ENCODE measurements at places on chromosomes 5 and 9.

DNA sequence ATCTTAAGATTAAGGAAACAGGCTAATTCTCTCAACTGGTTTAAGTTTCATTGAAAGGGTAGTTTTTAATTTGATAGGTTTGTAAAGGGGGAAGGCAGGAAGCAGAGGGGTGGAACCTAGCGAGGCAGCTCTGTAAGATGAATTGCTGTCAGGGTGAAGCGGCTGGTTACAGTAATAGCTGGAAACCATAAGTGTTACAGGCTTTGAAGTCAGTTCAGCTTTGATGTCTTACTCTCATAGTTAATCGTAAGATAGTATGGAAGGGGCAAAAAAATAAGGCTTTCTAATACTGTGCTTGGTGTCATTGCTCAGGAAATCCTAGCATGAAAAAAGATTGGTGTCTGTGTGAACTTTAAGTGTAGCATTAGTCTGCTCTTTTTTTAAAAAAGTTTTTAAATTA, 20.3 kb downstream of the POU5F2 start:
- DNase-seq = no peak

GRCh38 chr5:586751-587285, 25.3 kb upstream of the CEP72 start:
- DNase-seq = no peak

DNA sequence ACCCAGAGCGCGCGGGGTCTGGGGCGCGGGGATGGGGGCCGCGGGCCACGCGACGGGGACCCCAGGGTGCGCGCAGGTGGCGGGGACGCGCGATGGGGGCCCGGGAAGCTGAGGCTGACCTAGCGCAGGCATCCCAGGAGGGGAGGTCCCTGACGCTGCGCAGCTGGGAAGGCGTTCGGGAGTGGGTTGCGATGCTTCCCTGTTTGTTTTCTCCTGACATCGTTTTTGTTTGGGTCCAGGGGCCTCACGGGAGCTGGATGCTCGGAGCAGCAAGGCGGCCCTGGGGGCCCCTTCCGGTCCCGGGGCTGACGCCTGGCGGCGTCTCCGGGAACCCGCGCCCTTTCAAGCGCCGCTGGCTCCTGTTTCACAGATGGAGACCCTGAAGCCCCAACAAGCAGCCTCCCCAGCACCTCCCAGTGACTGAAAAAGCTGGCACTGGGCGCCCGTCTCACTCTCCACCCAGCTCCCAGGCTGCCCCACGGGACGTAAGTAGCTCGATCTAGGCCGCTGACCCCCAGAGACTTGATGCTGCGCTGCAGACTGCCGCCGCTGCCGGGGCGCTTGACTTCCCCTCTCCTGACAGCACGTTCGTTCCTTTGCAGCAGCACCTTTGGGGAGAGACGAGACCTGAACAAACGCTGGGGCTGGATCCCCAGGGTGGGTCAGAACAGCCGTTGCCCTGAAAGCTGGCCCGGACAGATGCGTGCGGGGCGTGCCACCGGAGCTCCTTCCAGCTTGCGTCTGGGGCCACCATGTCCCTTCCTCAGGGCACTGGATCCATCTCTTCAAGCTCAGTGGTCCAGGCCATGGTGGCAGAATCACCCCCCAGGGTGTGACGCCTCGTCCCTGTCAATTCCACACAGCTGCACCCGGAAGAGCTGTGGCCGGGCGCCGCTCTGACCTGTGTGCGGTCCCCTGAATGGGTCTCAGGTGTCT, 593 bp downstream of the BRD3OS start:
- no peak for DNase-seq

DNA sequence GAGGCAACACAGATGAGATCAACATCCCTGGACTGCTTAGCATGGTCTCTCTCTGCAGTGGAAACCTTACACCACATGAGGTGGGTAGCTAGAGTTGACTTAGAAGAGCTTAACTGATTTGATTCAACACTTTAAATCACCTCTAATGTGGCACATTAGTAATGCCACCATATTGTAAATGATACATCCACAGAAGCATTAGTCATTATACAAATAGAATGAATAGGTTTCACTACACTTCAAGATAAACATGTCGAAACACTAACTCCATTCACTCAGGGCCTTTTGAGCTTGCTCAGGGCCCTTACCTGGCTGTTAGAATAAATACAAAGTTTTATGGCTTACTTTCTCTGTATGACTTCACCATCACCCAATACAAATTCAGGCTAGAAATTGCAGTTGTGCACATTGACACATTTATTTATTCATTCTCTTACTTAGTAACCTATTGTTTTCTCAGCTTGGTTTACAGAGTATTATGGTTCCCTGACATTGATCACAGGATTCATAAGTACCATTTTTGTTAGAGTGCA, 9.3 kb upstream of the SMAD5 start:
- no peak for DNase-seq

DNA sequence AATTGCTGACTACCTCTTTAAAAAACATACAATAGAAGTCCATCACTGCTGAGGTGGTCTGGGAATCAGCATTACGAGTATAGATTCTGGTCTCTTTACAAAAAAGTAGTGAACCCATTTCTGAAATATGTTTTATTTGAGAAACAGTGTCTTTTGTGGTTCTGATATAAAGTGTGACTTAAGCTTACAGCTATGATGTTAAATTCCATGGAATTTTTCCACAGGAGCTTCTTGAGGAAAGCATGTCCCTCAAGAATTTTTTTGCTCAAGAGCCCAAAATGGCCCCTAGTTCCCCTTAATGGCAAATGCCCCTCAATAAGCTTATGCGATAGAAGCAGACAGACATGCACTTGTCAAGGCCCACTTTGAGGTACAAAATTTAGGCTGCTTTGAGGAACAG, 265.7 kb downstream of the FAM170A start:
- DNase-seq = no peak

DNA sequence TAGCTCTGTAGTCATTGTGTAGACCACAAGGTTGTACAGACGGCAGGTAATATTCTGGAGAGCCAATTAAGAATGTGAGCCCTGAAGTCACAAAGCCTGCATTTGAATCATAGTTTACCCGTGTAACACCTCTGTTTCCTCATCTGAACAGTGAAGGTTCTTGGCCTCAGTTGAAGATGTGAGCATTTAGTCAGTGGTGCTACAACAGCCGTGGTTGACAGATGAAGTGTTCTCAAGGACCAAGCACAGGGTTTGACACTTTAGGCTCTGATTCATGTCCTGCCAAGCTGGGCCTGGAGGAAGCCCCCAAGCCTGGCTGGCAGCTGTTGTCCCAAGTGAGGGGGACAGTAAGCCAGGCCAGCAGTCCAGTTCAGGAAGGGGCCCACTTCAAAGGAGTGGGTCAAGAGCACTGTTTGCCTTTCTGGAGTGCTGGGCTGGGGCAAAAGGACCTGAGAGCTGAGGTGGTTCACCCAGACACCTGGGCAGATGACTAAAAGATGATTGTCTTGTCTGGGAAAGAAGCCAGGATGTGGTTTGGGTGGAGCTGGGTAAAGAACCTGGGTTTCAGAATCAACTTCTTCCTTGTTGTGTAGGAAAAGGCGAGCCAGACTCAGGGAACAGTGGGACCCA, 20.7 kb downstream of the FAXDC2 start:
- no peak for DNase-seq

All from omental fat pad (tissue), 4 donors.